ENCODE measurements at places on chromosomes 13 and 19.
A peak's percentile ranks its signal among the peaks of the same experiment; 100 is the strongest.

DNA sequence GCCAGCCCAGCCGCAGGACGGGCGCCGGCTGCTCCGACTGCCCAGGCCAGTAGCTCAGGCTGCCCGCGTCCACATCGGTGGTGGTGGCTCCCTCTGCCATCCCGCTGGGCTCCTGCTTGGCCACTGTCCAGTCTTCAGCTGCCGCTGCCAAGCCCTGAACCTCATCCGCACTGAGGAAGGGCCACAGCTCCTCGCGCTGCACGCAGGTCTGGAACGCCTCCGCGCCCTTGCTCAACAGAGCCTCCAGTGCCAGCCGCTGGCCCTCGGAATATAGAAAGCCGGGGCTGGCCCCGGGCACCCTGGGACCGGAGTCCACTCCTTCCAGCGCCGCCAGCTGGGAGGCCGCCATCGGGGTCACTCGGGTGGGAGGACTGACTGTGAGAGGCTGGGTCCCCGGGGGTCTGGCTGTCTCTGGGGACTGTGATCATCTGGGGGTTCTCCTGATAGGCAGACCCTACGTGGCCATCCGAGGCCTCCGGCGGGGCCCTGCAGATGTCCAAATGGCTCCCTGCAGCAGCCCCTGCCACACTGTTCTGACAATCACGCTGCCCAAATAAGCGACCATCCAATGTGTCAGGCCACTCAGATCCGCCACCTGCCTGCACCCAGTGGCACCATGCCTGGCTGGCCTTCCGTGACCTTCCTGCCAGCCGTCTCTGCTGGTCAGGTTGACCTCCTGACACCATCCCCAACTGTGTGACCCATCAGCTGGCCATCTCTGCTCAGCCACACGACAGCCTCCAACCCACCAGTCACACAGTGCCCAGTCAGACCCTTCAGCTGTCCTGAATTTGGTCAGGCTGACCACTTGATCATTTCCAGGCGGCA is 1.6 kb downstream of the FAM83E start:
- no peak for DNase-seq

DNA sequence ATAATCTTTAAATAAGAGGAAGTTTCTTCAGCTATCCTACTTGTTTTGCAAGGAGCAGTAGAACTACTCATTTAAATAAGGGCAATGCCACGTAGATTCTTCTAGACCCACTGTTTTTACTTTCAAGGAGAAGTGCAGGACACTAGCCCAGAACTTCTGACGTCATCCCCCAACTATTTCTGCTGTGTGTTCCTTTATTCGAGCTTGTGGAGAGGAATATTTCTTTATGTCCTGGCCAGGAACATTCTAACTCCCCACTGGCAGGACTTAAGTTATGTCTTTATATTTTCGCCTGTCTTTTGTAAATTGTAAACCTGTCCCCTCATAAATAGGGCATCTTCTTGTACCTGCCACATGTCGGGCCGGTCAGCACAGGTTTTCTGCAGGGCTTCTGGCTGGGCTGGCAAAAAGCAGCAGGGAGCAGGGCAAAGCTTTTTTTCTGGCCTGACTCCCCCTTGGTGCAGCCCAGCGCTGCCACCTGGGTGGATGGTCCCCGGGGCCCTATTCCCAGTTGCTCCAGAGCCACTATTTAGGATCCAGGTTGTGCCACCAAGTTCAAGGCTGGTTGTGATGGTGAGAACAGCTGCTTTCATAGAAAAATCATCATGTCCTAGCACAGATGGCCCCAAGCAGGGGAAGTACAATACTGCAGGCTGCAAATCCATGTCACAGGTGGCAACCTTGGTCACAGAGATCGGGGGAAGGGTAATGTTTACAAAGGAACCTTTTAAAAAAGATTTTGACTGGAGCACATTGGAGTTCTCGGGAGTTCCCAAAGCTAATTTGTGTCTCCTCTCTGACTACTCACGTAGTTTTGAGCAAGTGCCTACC is 1.8 kb downstream of the MBNL2 start:
- peak; percentile 41 for DNase-seq

DNA sequence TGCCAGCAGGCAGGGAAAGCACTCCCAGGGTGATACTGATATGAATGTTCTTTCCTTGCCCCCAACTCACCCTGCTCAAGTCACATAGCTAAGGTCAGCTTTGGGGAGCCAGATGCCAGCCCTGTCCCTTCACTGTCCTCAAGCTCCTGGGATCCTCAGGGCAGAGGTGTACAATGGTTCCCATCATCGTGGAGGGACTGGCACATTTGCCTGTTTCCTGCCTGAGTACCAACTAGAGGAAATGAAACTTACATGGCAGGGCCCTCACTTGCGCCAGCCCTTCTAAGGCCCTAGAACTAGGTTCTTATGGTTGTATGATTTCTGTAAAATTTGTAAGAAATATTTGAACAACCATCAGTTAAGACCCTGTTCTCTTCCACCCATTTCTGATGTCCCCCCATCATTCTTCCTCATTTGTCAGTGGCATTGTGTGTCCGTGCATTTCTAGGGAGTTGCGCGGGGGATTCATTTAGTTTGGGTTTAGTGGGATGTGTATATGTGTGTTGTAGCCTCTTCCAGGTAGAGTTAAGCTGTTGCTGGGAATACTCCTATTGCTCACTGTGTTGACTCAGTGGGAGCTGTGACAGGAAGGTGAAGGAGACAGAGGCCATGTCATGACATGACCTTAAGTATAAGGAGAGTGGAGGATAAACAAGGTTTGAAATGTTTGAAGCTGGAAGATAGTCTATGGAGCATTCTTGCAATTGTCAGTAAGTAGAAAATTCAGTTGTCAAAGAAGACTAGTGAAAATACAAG is 41.3 kb upstream of the RCBTB2 start:
- DNase-seq = peak; percentile 24

DNA sequence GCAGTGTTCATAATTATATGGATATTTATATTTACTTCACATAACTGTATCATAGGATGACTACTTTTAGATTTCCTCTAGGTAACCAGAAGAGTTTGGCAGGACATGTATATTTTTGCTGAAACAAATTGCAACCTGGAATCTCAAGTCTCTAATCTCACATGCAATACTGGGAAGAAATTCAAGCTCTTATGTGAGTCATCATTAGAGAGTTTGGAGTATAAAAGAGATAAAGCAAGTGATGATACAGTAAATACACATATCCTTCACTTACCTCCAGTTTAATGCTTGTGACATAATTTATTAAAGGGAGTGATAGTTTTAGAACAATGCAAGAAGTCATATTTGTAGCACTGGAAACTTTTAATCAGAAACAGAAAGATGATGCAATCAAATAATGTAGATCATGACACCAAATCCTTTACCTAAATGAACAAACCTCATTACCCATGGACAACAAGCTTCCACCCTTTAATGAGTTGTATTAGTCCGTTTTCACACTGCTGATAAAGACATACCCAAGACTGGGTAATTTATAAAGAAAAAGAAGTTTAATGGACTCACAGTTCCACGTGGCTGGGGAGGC is 15.8 kb upstream of the OR7A17 start:
- DNase-seq = no peak

DNA sequence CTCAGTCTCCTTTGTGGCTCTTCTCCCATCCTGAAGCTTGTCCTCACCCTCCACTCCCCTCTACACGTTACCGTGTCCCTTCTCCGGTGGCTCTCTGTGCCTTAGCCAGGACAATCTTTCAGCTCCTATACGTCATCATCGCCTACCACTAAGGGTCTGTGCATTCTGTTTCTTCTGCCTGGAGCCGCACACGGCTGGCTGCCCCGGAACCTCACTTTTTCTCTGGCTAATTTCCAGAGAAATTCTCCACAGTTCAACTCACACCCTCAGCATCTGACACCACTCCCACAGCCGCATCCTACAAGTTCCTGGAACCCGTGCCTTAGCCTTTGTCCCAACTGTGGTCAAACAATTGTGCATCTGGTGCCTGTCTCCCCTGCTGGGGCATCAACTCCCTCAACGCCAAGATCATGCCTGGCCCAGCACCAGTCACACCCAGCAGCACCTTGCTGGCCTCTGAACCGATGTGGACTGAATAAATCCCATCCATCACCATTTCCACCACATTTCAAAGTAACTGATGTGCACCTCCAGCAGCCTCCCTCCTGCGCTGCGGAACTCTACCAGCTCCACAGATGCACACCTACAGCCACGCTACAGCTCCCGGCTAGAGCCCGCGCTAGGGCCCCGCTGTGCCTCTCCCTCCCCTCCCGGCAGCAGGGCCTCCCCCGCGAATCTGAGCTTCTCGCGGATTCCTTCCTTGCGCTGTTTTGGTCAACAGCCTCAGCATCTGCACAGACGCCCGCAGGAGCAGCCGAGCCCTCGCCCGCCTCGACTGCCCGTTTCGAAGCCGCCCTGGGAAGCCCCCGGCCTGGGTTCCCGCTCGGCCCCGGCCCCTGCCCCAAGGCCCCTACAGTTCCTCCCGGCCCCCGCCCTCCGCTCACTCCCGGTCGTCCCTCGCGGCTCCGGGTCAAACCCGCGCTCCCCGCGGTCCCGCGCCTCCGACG is 689 bp downstream of the DCUN1D2 start:
- DNase-seq = peak; percentile 41

DNA sequence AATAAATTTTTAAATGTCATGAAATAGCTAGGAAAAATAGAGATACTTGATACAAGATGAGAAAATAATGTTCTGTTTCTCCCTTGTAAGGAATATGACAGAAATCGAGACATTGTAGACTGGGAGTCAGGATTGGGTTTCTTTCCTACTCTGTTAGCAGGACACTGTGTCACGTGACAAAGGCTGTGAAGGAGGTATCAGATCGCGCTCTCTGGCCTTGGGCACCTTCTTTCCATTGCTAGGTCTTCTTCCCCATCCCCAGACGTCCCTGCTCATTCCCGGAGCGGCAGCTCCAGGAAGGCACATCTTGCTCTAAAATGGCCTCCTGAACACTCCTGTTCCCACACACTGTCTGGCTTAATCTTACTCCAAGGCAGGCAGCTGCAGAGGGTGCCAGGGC is 133.4 kb downstream of the TM9SF2 start:
- DNase-seq = no peak

- DNase-seq = no peak
Observed at GRCh38 chr13:45303026-45303425, 38.0 kb downstream of the TPT1 start.

- DNase-seq = no peak
Observed at GRCh38 chr19:54572696-54573311, 786 bp upstream of the LILRA2 start.

DNA sequence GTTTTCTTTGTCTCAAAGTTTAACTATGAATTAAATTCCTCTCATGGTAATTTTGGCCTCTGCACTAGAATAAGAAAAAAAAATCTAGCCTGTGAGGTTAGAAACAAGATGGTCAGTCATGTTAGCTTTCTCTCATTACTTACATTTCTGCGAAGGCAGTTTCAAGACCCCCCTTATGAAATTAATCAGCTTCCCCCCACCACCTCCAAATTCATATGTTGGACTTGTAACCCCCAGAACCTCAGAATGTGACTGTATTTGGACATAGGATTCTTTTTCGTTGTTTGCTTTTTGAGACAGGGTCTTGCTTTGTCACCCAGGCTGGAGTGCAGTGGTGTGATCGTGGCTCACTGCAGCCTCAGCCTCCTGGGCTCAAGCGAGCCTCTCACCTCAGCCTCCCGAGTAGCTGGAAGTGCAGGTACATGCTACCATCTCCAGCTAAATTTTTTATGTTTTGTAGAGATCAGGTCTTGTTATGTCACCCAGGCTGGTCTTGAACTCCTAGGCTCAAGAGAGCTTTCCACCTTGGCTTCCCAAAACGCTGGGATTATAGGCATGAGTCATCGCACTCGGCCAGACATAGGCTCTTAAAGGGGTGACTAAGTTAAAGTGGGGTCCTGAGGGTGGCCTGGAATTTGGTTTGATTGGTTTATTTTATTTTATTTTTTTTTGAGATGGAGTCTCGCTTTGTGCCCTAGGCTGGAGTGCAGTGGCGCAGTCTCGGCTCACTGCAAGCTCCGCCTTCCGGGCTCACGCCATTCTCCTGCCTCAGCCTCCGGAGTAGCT is 1.4 kb downstream of the PLA2G4C start:
- no peak for DNase-seq

DNA sequence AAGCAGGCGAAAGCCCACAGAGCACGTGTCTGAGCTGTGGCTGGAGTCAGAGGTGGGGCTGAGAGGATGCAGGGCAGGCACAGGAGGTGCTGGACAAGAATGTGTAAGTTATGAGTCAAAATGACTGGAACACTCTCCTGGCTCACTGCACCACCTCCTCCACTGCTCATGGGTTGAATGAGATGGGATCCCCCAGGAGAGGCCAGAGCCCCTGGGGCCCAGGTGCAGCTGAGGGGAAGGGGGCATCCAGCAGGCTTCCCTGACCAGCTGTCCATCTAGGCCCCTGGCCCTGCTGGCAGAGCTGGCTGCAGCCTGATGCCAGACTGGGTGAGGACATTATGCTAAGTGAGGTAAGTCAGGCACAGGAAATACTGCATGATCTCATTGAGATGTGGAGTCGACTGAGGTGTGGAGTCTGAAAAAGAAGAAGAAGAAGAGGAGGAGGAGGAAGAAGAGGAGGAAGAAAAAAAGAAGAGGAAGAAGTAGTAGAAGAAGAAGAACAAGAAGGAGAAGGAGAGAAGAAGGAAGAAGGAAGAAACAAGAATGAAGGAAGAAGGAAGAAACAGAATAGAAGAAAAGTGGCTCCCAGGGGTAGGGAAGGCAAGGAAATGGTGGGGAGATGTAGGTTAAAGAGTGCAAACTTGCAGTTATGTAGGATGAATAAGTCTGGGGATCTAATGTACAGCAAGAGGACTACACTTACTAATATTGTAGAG is 747.4 kb downstream of the UQCRFS1 start:
- no peak for DNase-seq

GRCh38 chr13:109939180-109939579 is 152.8 kb upstream of the IRS2 start:
- no peak for DNase-seq

GRCh38 chr13:48233046-48233888 is at the start of gene ITM2B:
Gene ITM2B (plus strand): TSS chr13:48233206. CDS start chr13:48233361, 155 bp downstream.
- DNase-seq = peak; percentile 87

- no peak for DNase-seq
Observed at GRCh38 chr13:90899416-90899815, 448.1 kb upstream of the MIR17HG start.

GRCh38 chr13:57511603-57512002 is 119.9 kb upstream of the PCDH17 start:
- no peak for DNase-seq

GRCh38 chr13:66887088-66887487 is 343.0 kb downstream of the PCDH9 start:
- no peak for DNase-seq

DNA sequence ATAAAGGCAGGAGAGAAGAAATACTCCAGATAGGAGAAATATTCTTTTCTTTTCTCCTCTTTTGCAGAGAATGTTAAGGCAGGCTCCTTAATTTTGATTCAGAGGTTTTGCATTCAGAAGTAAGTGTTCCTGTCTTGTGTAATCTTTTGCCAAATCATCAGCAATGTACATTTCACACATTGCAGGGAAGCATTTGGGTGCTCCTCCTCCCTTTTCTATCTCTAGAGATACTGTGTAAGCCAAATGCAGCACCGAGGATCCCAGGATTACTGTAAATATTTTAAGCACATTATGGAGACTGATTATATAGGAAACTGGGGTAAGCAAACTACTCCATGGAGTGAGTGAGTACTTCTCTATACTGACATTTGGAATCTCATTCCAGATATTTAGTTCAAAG is 7.2 kb downstream of the ATP8A2 start:
- DNase-seq = no peak

All from liver (tissue), 10 donors.